A549 treated with CpdA at 1 μM for 4 hours (cell line): ENCODE measurements at places on chromosomes 7 and 10. TPM values are rescaled to one million over a fixed set of nuclear protein-coding genes. Genes with fewer than 3 reads are reported as not detected.

GPRIN2 gene
- total RNA-seq: 20.8 to 34.6 TPM (median 26.3 TPM) in 5 replicates

CALML3 gene
- total RNA-seq: not detected in 5 replicates

PRR15 gene
- 1.1 to 1.3 TPM (median 1.3 TPM) in 5 replicates for total RNA-seq

SPAM1 gene
- not detected in 5 replicates for total RNA-seq

CYP2W1 gene
- total RNA-seq: 0.06 TPM in 1 of 5 replicates, not detected in the others

FOXI2 gene
- not detected in 5 replicates for total RNA-seq
